GM12892 (cell line): ENCODE measurements at places on chromosomes 5 and 9.

DNA sequence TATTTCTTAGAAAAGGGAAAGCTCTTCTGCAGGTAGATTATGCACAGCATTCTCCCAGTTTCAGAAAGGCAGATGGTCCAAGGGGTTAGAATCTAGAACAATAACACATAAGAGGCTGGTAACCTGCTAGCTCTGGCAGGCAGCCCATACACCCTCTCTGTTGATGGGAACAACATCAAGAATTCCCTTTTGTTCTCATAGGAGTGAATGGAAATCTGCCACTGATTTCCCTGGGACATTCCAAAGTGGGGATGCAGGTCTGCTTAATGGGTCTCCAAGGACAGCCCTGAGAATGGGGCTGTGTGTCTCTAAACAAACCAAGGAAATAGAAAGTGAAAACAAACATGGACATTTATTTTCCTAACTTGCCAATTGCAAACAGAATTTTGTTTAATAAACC, 456.8 kb downstream of the EBF1 start:
- no peak for DNase-seq

GRCh38 chr9:130636648-130637020, 27.8 kb upstream of the PRDM12 start:
- DNase-seq, result no peak

DNA sequence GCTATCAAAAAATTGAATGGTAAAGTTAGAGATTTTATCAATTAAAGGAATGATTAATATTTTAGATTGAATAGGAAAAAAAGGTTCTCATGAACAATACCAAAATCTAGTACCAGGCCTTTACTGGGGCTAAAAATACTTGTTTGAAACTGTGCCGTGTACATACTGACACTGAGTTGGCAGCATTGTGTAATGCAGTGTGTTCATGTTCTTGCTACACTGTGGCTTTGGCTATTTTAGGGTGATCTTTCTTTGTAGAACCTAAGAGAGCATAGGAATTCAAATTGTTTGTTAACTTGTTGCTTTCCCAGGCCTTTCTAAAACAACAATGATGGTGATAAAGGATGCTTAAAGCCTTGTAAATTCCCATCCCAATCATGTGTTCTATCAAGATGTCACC, 80.9 kb downstream of the KIF4B start:
- no peak for DNase-seq

DNA sequence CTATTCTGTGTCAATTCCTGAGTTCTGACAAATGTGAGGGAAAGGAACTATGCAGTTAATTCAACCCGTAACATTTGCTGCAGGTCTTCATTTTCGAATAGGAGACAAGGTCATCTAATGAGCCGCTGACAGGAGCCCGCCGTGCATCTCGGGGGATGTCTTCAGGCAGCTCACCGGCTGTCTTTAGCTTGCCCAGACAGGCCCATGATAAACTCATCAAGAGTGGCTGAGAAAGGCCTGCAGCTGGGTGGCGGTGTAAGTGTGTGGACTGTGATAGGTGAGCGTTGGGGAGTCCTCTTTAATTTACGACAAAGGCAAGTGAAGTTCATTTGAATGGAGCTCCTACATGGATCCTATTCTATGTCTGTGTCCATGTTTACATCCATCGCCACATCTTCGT, 190.5 kb downstream of the ADCY2 start:
- DNase-seq, result no peak

DNA sequence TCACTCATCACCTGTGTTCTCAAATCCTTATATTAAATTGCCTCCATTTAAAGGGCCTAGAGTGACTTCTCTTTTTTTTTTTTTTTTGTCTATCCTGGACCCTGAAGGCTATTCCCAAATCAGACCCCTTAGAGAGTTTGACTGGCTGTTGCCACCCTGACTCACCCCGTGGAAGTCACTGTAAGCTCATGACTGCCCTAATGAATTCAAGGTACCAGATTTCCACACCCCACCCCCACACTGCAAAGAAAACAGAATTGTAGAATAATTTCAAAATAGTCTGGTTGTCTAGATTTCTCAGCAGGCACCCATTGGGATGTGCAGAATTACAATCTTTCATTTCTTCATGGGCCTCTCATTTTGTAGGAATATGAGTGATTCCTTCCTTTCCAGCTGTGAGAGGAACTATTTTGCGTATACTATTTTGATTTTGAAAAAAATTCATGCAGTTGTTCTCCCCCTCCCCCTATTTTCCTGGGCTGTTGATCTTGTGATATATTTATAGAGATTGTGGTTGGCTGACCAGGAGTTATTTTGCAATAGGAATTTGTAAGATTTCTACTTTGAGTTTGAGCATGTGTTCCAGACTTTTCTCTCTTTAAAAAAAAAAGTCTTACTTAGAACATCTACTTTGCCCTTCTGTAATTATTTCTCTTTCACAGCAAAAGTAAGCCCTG, 79.1 kb downstream of the ZNF618 start:
- no peak for DNase-seq

DNA sequence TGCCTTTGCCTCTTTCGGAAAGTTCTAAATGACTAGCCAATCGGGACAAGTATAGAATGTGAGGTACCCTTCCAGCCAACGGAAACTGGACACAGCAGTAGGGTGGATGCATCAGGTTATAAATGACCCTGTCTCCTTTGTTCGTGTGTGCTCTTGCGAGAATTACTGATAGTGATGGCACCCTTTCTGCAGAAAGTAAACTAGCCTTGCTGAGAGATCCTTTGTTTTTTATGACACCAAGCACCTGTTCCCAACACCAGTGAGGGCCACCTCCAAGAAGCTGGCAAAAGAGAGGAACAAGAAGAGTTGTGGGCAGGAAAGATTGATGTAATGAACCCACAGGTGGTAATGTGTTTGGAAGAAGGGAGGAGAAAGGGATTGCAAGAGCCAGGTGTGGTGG, 42.8 kb upstream of the FABP6 start:
- no peak for DNase-seq

DNA sequence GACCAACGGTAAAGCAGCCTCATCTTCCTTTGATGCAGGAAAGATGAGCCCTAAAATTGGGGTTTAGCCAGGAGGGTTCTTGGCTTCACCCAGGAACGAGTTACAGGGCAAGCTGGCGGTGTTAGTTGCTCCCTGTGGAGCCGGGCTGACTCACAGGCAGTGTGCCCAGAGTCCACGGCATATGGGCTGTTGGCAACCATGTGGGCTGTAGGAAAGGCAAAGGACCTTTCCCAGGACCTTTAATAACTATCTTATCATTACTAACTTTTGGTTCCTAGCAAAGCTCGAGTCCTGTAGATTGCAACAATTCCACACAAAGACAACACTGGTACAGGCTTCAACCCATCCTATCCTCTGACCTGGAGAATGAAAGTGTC, 29.8 kb upstream of the CLPTM1L start:
- no peak for DNase-seq

- DNase-seq, result no peak
Observed at GRCh38 chr5:135396459-135397055, 2.5 kb downstream of the MACROH2A1 start.

- no peak for DNase-seq
Observed at GRCh38 chr9:87135074-87135473, 187.8 kb upstream of the GAS1 start.

DNA sequence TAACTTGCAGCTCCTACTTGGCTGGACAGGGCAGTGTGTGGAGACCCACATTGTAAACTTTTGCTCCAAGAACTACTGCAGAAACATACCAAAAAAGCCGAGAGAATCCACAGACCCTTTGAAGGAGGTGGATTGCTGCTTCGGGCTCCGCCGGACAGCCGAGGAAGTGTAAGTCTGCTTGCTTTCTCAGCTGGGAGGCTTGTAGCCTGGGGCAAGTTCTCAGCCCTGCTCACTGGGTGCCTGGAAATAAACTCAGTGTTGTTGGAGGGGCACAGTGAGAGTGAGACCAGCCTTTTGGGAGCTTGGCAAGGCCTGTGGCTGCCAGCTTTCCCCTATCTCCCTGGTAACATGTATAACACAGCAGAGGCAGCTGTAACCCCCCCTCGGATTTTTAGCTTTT, 215.6 kb downstream of the SYK start:
- DNase-seq, result no peak

- DNase-seq, result peak; percentile 85
Observed at GRCh38 chr9:114155263-114155994, at the start of gene COL27A1. Gene COL27A1, plus strand, starts transcription at chr9:114155537. Its CDS starts 414 bp downstream, at chr9:114155951.

GRCh38 chr5:156043351-156043750, 283.6 kb upstream of the SGCD start:
- no peak for DNase-seq

- no peak for DNase-seq
Observed at GRCh38 chr5:143933451-143933850, 121.5 kb downstream of the HMHB1 start.

GRCh38 chr5:67659288-67659687, 462.7 kb upstream of the CD180 start:
- no peak for DNase-seq

DNA sequence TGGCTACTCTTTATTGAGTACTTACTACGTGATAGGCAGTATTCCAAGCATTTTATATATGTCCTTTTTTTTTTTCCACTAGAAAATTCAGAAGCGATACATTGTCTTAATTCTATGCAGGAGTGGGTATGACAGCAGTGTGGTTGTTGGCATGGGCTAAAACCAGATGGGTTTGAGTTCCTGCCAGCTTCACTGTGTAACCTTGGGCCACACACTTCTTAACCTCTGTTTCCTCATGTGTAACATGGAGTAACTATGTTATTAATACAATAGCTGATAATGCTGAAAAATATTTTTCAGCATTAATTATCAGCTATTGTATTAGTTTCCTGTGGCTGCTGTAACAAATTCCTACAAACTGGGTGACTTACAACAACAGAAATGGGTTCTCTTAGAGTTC, 12.0 kb downstream of the SNX18 start:
- no peak for DNase-seq

- DNase-seq, result no peak
Observed at GRCh38 chr9:8362250-8362649, 562.7 kb upstream of the DMAC1 start.

- no peak for DNase-seq
Observed at GRCh38 chr9:135294836-135295235, 184.7 kb upstream of the PPP1R26 start.

DNA sequence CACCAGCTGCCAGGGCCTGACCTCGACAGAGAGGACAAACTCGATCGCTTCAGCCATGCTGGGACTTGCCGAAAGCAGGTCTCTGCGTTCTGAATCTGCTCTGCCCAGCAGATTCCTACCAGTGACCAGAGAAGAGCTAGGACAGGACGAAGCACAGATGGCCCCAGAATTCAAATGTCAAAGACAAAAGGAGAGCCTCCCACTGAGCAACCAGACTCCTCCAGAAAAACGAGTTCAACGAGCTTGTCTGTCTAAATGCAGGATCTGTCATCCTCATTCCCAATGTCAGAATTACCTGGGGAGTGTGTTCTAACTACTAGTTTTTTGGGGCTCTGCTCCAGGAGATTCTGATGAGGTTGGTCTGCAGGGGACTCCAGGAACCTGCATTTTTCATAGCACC, 13.4 kb downstream of the AK8 start:
- no peak for DNase-seq

DNA sequence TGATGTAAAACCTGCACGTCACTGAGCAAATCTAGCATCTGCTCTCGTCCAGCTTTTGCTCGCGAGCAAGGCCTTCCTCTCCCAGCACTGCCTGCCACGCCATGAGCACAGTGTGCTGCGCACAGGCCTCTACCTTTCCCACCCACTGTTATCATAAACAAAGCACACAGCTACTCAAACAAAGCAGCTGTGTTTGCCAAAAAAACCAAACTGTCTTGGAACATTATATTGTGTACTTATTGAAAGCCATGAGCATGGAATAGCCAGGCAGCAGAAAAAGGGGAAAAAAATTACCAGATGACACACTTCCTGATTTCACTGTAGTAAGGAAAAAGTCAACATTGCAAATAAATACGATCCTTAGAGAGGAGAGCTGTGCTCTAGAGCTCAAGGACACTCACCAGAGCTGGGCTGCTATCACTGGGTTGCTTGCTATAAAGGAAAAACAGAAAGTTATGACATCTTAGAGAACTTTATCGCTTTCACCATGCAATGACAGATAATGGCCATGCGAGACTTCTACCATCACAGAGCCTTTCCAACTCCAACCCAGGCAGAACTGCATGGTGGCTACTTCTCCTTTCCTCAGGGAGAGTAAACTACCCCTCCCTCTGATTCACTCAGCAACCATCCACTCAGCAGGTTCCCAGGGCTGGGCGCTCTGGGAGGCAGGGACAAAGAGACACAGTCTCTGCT, 69.6 kb downstream of the EPB41L4B start:
- DNase-seq, result no peak

DNA sequence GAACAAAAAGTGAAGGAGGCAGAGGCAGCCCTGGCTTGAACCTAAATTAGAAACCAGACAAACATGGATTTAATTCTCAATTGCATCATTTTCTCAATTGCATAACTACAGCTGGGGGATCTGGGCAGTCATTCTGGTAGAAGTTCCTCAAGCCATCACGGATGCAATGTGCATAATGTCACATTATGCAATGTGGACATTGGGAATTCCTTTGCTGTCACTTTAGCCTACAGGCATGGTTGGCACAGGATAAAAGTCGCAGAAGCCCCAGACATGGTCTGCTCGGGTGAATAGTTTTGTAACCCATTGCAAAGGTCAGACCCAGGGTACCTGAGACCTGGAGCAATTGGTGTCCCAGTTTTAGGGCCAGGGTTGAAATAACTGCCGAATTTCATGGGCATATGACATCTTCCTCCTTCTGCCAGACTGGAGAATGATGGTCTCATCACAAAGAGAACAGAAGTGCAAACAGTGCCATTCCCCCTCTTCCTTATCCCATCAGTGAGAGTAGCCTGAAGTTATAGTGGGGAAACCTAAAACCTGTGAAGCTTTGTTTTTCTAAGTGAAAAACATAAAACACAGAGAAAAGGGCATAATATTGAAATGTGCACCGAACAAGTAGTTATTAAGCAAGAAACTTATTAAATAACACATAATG, 290.8 kb downstream of the MSX2 start:
- DNase-seq, result no peak

GRCh38 chr9:4837261-4838188, 44.8 kb downstream of the RCL1 start:
- DNase-seq, result no peak
